ENCODE measurements at places on chromosomes 6 and 20. TPM values are rescaled to one million over a fixed set of nuclear protein-coding genes. Genes with fewer than 3 reads are reported as not detected.

GRCh38 chr6:138518054-138518453 lies 18.8 kb upstream of the NHSL1 start:
- DNase-seq = no peak

GRCh38 chr6:3915076-3915791 lies 66.1 kb downstream of the FAM50B start:
- DNase-seq = no peak

DNA sequence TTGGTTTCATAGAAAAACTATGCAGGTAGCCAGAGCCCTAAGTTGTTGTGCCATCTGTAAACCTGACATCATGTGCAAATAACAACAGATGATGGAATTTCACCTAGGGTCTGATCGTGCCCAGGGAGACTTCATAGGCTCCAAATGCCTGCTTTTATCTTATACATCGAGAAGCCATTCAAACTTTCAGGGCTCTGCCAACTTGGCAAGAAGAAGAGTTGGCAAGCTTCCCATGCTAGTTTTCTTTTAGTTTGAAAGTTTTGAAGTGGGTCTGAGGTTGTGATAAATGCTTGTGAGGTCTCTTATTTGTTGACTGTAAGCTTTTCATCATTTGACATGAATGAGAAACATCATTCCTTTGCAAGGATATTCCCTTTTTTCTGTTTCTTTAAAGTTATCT lies 175.4 kb upstream of the FLRT3 start:
- DNase-seq = no peak

- no peak for DNase-seq
These were observed 10.3 kb downstream of the SLC4A11 start for GRCh38 chr20:3228750-3229032.

- no peak for DNase-seq
These were observed 25.5 kb downstream of the C6orf15 start for GRCh38 chr6:31086788-31087440.

DNA sequence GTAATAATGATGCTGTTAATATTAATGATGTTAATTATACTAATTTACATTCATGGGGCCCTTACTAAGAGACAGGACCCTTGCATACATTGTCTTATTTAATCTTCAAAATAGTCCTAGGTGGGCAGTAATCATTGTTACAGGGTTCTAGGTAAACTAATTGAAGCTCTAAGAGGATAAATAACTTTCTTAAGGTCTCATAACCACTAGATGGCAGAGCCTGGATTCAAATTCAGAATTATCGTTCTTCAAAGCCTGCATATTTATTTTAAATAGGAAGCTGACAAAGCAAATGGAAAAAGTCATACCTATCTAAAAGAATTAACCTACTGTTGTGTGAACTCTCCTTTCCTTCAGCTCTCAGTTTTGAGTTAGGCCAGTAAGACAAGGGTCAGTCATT lies 23.5 kb downstream of the PTCHD4 start:
- no peak for DNase-seq

- no peak for DNase-seq
These were observed 255.9 kb downstream of the FOXC1 start for GRCh38 chr6:1865585-1865984.

GRCh38 chr6:90008189-90008907 lies 114.1 kb downstream of the GJA10 start:
- no peak for DNase-seq

- no peak for DNase-seq
These were observed 65.5 kb downstream of the PLCB4 start for GRCh38 chr20:9134346-9134745.

DNA sequence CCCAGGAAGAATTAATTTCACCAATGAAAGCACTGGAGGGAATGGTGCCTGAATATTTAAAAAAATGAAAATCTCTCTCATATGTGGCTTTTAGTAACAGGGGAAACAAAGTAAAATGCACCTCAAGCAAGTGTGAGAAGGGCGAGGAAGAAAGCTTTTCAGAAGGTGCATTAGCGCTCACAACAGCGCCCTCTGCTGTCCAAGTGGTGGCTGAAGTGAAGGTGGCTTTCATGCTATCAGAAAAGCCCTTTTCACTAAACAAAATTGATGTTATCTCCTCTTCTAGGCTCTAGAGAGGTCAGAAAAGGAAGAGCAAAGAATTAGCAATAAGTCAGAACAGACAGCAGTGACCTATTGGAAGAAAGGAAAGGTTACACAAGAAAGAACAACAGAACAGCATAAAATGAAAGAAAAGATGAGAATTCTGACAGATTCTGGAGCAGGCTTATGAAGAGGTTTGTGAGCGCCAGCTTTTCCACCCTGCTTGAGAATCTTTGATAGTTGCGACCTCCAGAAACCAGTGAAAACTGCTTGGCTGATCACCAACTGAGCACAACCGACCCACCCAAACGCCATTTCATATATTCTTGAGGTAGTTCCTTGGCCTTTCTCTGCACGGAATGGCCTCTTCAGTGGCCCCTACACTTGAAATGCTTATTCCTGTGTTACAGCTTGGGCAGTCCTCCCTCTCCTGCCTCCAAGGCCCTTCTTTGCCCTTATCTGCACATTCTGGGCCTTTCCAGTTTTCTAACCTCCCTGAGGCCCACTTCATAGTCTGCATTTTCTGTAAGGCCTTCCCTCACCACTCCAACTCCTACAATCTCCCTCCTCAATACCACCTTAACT lies 45.3 kb downstream of the SMLR1 start:
- peak; percentile 32 for DNase-seq

DNA sequence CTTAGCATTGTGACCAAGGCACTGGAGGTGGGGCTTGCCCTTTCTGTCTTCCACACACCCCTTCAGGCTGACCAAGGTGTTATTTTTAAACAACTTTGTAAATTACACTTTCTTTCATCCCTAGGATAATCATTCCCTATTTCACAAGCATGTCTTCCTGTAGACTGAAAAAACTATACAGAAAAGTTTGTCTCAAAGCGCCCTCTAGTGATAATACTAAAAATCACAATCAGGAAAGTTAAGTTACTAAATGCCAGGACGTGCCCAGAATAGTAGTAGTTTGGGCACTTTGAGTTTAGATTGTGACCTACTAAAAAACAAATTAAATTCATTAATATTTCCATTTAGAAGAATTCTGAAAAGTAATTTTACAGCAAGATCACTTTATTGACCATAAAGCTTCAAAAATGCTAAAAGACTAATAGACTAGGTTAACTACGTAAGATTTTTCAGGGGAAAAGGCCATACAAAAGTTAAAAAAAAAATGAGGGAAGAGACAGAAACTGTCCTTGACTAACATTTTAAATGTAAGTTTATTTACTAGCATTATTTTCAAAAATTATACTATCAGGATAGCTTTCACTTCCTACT lies 123.3 kb upstream of the DUSP22 start:
- DNase-seq = peak; percentile 46

DNA sequence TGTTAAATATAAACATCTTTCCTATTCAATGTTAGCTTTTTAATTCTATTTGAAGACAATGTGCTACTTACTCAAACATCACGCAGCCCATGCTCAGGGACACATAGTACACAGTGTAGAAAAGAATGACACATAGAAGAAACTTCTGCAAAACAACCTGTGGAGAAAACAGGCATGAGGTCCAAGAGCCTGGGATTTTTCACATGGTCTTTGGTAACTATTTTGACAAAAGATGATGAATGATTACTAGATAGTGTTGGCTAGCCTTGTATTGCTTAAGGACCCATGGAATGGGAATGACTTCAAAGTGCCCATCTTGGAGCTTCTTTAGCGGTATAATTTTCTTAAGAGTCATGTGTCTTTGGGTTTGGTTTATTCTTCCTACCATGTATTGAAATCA lies 15.4 kb downstream of the TMEM244 start:
- DNase-seq = no peak

- no peak for DNase-seq
These were observed 36.9 kb downstream of the CCN2 start for GRCh38 chr6:131914234-131914633.

- no peak for DNase-seq
These were observed at the start of gene MAPK13 for GRCh38 chr6:36129941-36130666. MAPK13 (plus strand) TSS chr6:36130513; CDS start chr6:36130583, 70 bp downstream.

DNA sequence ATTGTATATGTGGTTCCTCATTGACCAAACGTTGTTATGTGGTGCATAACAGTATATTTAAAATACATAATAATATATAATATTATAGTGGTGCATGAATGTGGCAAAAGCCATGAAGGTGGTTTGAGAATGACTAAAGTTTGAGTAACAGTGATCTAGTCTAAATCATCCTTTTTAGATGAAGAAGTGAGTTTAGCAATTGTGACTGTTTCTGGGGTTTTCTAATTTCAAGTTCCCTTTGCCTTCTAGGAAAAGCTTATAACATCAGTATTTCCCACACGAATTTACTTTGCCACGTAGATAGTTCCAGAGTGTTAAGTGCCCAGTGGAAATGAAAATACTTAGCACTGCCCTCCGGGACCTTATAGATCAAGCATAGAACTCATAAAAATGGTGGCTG lies 40.9 kb downstream of the ARFGEF2 start:
- DNase-seq = no peak

GRCh38 chr6:136945072-136945471 lies 23.0 kb downstream of the SLC35D3 start:
- no peak for DNase-seq

DNA sequence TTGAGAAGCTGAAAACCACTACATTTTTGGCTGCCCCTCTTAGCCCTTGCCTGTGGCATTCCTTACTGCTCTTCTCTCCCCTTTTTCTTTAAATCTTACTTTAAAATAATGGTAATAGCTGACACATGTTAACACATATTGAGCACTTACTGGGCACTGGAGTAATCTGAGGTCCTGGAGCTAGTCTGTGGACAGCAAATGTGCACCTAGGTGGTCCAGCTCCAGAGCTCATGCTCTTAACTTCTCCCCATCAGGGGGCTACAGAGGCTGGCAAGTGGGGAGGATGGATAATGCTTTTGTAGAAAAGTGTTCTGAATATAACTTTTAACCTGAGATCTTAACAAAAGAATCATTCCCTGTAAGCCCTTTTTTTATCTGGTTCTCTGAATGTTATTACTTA lies 74.8 kb downstream of the ADGRB3 start:
- no peak for DNase-seq

DNA sequence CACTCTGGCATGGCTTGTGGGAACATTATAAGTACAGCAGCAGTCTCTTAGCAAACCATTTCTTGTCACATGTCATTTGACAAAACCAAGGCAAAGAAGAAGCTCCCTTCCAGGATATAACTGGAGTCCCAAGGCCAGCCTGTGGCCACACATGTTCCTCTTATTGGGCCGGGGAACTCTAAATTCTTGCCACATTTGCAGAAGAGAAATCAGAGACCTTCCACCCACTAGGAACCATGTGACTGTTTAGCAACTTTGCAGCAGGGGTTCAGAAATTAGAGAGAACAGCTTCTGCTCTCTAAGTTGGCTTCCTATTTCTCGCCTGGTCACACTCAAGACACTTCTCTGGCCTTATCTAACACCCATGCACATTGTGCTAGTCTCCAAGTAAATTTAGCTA lies 20.4 kb upstream of the MEP1A start:
- no peak for DNase-seq

GRCh38 chr6:45772051-45772450 lies 243.6 kb downstream of the CLIC5 start:
- DNase-seq = no peak

DNA sequence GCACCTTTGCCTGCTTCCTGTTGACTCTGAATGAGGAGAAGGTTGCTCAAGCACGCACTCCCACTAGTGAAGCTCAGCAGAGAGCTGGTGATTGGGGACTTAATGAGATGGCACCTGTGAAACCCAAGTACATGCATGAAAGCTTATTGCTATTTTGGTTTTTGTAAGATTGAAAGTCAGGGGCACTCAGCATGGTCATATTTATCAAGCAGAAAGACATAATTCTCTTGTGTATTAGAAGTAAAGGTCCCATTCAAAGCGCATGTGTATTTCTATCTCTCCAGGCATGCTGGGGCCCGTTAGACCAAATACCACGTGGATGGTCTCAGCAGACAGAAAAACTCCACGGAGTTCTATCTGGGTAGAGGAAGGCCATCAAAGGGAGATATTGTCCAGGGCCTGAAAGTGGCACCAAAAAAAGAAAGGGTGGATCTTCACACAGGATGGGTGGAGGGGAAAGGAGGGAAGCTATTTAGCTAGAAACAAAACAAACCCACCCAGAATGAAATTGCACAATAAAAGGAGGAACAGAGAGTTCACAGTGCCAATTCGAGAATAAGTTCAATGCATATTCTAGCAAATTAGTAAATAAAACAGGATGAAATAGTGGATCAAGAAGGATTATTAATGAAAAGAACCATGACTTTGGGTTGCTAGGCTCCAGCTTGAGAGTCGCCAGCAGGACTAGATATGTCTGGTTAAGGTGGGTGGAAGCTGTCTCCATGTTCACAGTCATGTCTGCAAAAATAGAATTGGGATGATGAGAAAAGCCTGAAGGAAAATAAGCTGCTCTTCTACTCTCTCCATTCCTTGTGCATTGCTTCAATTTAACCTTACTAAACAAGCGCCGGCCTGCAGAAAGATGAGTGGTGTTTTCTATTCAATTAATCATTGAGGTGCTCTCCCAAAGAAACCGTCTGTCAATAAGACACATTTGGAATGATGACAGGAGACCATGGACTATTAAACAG lies 224.9 kb upstream of the DTNBP1 start:
- no peak for DNase-seq

DNA sequence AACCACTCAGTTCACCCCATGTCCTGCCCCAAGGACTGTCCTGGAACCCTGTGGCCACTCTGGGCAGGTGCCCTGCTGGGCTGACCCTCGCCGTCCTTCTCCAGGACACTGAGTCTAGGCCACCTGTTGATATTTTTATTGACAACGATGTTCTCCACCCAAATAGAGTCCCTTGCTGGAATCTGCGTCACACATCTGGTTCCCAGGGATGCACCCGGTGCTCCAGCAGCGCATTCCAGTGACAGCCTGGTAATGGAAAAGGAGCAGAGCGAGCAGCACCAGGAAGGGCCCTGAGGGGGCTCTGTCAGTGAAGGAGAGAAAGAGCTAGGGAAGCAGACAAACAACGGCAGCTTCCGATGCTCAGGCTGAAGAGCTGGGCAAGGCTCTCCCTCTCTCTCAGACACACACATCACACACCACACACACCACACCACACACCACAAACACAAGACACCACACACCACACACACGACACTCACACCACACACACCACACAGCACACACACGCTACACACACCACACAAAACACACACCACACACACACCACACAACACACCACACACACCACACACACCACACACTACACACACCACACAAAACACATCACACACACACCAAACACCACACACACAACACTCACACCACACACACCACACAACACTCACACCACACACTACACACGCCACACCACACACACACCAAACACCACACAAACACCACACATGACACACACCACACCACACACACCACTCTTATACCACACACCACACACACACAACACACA lies 117.9 kb upstream of the THBS2 start:
- peak; percentile 39 for DNase-seq

The NKX2-4 gene
- total RNA-seq = not detected

The TMEM14B gene
- total RNA-seq = 336 TPM

The MRPL14 gene
- total RNA-seq = 119 TPM

The ACTR5 gene
- 7.9 TPM for total RNA-seq

The FOXA2 gene
- 2.3 TPM for total RNA-seq

The GNAS-AS1 gene
- 5.2 TPM for total RNA-seq

The SGK2 gene
- total RNA-seq = 45.5 TPM

The VSTM2L gene
- not detected for total RNA-seq

The COX7A2 gene
- 246 TPM for total RNA-seq

Measured in Caki2 (cell line).